Stimulated activated CD4-positive, alpha-beta T cell treated with anti-CD3 and anti-CD28 coated beads, Interleukin-15, amount 100 ng/mL, for 1 hour (primary cell): ENCODE measurements at places on chromosomes 11 and 22.

GRCh38 chr11:117066959-117067358 lies 31.3 kb downstream of the SIK3 start:
- DNase-seq, result no peak

DNA sequence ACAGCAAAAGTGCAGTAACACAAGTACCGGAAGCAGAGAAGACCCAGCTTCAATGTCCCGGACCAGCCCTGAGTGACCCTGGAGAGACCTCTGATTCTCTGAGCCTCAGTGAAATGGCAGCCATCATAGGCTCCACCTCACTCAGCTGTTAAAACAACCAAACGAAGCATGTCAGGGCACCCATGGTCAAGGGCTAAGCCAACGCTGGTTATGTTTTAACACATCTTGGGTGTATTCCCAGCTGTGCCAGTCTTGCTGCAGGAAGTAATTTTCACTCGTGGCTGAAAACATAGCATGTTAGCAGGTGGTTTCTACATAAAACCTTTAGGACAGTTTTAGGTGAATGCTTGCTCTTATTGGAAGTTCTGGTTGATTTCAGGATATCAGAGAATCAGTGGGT lies 30.9 kb downstream of the LMO2 start:
- DNase-seq, result no peak

GRCh38 chr11:133176748-133177147 lies 355.6 kb downstream of the OPCML start:
- no peak for DNase-seq

DNA sequence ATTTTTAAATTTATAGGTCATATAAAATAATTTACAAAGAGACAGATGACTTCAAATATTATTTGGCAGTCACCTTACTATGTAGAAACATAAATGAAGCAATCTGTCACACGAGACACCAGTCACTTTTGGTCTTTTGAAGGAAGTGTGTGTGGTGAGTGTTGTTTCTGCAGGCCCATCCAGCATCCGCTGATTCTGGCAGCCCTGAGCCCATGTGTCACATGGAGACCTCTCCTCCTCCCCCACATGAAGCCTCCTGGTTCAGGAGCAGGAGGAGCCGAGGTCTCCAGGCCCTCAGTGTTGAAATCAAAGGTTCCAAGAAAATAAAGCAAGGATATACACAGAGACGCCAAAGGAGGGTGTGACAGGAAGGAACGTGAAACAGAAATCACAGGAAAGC lies 60.1 kb downstream of the ARFGAP3 start:
- DNase-seq, result no peak

DNA sequence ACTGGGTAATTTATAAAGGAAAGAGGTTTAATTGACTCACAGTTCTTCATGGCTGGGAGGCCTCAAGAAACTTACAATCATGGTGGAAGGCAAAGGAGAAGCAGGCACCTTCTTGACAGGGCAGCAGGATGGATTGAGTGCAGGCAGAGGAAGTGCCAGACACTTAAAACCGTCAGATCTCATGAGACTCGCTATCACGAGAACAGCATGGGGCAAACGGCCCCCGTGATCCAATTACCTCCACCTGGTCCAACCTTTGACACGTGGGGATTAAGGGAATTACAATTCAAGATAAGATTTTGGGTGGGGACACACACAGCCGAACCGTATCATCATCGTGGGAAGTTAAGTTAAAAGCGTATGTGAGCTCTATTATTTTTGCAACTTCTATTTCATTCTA lies 71.4 kb upstream of the SYN3 start:
- DNase-seq, result no peak

- peak; percentile 62 for DNase-seq
Measured at GRCh38 chr11:119101759-119102423, at the start of gene DPAGT1. DPAGT1 (minus strand) TSS chr11:119101853; CDS start chr11:119101655, 198 bp downstream.

DNA sequence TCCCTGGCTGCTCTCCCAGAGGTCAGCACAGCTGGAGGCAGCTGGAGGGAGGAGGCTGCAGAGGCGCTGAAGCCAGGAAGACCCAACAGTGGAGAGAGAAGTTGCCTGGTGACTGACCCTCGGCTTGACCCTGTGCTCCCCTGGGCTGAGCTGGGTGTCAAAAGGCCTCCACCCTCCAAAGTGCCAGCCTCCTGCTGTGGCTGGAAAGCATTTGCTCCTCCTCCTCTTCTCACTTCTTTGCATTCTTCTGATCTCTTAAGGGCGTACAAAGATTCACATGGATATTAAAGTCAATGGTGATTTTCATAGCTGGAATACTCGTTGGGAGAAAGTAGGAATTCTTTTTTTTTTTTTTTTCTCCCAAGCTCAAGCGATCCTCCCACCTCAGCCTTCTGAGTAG lies 91.7 kb downstream of the MED15 start:
- no peak for DNase-seq

DNA sequence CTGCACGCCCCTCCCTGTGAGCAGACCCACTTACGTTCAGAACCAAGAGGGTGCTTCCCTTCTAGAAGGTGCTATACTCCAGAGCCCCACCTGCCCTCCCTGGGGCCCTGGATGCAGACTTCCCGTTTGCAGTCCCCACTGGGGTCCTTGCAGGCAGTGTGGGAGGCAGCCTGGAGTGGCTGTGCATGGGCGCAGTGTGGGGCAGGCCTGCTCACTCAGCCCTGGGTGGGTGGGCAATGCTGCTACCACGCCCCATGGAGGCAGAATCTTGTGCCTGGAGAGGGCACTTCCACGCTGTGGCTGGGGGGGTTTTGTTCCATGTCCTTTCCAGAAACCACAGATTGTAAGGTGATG lies 116.2 kb downstream of the KCNQ1OT1 start:
- no peak for DNase-seq

DNA sequence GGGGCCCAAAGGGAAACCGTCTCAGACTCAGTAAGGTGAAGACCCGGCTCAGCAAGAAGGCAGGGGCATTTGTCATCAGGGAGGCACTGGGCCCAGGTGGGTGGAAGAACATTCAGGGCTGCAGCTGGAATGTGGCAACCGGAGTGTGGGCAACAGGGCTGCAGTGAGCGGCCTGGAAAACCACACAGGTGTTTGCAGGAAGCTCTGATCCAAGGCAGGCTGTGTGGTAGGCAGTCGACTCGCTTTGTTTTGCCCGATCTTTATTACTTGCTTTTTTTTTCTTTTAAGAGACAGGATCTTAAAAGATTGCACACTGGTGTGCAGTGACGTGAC lies 82.8 kb downstream of the DGCR2 start:
- no peak for DNase-seq

GRCh38 chr11:17526931-17527627 lies 17.1 kb downstream of the USH1C start:
- DNase-seq, result no peak

DNA sequence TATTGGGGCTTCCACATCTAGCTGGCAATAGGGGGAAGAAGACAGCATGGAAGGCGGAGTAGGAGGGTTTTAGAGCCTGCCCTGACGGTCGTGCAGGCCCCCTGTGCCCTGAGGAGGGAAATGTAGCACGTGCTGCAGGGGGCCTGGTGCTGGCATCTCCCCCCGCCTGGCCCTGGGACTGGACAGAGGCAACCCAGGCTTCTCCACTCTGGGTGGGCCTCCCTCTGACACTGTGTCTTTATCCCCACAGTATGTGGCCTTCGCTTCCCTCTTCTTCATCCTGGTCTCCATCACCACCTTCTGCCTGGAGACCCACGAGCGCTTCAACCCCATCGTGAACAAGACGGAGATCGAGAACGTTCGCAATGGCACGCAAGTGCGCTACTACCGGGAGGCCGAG lies 36.8 kb downstream of the KCNC1 start:
- DNase-seq, result no peak

GRCh38 chr11:34344768-34345539 lies 12.9 kb downstream of the ABTB2 start:
- DNase-seq, result no peak
